ENCODE measurements at places on chromosomes 5 and 9. TPM values are rescaled to one million over a fixed set of nuclear protein-coding genes. Genes with fewer than 3 reads are reported as not detected.

GRCh38 chr9:137030006-137030405 lies 1.9 kb downstream of the FUT7 start:
- H3K27ac ChIP-seq = no peak overlapping the region
- H3K36me3 ChIP-seq = no peaks in the 10 kb centered on the region
- peaks cover 38% of the 10 kb centered on the region for H3K4me1 ChIP-seq
- DNase-seq = no peak
- no peaks in the 10 kb centered on the region for H3K27me3 ChIP-seq

GRCh38 chr5:126561908-126562307 lies 33.1 kb downstream of the ALDH7A1 start:
- H3K27me3 ChIP-seq = no peaks in the 10 kb centered on the region
- no peak overlapping the region for H3K4me3 ChIP-seq
- H3K36me3 ChIP-seq = peaks cover 29% of the 10 kb centered on the region
- DNase-seq = no peak
- no peaks in the 10 kb centered on the region for H3K4me1 ChIP-seq

DNA sequence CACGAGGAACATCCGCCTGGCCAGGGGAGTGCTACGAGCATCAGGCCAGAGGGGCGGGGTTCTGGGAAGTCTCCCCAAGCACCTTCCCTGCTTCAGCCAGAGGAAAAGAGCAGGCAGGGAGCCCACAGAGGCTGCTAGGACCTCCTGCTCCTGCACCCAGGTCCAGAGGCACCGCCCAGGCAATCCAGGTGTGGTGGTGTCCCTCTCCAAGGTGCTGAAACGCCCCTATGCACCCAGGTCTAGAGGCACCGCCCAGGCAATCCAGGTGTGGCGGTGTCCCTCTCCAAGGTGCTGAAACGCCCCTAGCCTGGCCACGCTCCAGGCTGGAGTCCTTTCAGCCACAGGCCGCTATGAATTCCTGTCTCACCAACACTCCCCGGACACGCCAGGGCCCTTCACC lies 10.7 kb upstream of the UBAC1 start:
- H3K4me3 ChIP-seq = no peak overlapping the region
- H3K36me3 ChIP-seq = no peaks in the 10 kb centered on the region
- H3K27me3 ChIP-seq = peaks cover 18% of the 10 kb centered on the region
- no peaks in the 10 kb centered on the region for H3K4me1 ChIP-seq
- no peak overlapping the region for H3K27ac ChIP-seq

GRCh38 chr5:144032375-144032774 lies 138.1 kb downstream of the YIPF5 start:
- DNase-seq = peak; percentile 6
- H3K4me1 ChIP-seq = no peaks in the 10 kb centered on the region
- H3K36me3 ChIP-seq = no peaks in the 10 kb centered on the region
- H3K4me3 ChIP-seq = no peak overlapping the region

- no peaks in the 10 kb centered on the region for H3K27me3 ChIP-seq
- DNase-seq = no peak
- H3K4me1 ChIP-seq = no peaks in the 10 kb centered on the region
- H3K4me3 ChIP-seq = no peak overlapping the region
These were observed 12.2 kb upstream of the SPATA31D1 start for GRCh38 chr9:81976351-81976750.

DNA sequence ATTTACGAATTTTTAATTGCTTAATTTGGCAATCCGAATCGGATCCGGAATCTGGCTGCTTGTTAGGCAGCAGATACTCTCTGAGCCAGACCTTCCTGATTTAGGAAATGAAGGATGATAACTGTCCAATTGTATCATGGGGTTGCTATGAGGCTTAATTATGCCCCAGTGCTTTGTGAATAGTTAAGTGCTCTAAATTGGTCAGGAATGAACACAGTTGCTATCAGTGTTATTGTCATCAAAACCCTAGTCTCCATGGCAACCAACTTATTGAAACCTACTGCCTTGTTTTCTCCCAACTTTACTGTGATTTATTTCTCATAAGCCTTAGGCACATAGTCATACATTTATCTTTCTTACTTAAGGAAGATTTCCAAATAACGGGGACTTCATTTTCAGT lies 47.9 kb downstream of the MAMDC2 start:
- no peak overlapping the region for H3K27ac ChIP-seq
- no peak overlapping the region for H3K4me3 ChIP-seq
- no peaks in the 10 kb centered on the region for H3K4me1 ChIP-seq
- no peak for DNase-seq
- no peaks in the 10 kb centered on the region for H3K27me3 ChIP-seq
- H3K36me3 ChIP-seq = no peaks in the 10 kb centered on the region

GRCh38 chr9:98357921-98358535 lies 102.6 kb upstream of the TBC1D2 start:
- H3K27me3 ChIP-seq = no peaks in the 10 kb centered on the region
- no peaks in the 10 kb centered on the region for H3K36me3 ChIP-seq
- no peaks in the 10 kb centered on the region for H3K4me1 ChIP-seq
- DNase-seq = no peak
- no peak overlapping the region for H3K4me3 ChIP-seq

DNA sequence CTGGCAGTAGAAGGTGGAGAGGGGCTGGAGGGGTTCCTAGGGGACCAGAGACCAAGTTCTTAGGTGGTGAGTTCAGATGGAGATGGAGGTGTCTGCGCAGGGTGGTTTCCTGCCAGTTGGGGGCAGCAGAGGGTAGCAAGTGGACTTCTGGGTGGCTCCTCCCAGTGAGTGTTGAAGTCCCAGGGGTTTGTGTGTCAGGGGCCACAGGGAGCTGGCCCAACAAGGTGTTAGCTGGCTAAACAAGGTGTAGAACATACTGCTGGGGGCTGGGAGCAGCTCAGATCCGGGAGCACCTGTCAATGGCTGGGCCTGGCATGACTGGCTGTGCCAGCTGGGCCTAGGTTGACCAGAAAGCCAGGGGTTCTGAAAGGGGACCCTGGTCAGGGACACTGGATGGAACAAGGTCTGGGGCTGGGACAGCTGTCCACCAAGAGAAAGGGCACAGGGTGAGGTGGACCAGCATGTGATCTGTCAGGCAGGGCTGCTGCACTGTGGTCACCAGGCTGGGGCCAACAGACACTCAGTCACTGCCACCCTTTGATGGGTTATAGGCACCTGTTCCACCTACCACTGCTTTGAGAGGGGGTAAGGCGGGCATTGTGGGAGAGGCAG lies 35.6 kb downstream of the DAB2IP start:
- DNase-seq = peak; percentile 66
- peaks cover 9% of the 10 kb centered on the region for H3K4me1 ChIP-seq
- H3K27ac ChIP-seq = no peak overlapping the region
- peaks cover 22% of the 10 kb centered on the region for H3K36me3 ChIP-seq

- no peaks in the 10 kb centered on the region for H3K27me3 ChIP-seq
- DNase-seq = no peak
- H3K4me1 ChIP-seq = peaks cover 5% of the 10 kb centered on the region
- H3K27ac ChIP-seq = peak overlapping the region; percentile 33
These were observed 114.1 kb downstream of the MLLT3 start for GRCh38 chr9:20508242-20508641.

GRCh38 chr9:1100945-1101344 lies 50.8 kb downstream of the DMRT2 start:
- no peak overlapping the region for H3K27ac ChIP-seq
- no peak overlapping the region for H3K4me3 ChIP-seq
- peaks cover 2% of the 10 kb centered on the region for H3K27me3 ChIP-seq

GRCh38 chr5:117588611-117589010 lies 1014.0 kb upstream of the SEMA6A start:
- H3K4me1 ChIP-seq = no peaks in the 10 kb centered on the region
- H3K27me3 ChIP-seq = no peaks in the 10 kb centered on the region
- no peaks in the 10 kb centered on the region for H3K36me3 ChIP-seq
- no peak overlapping the region for H3K4me3 ChIP-seq
- H3K27ac ChIP-seq = no peak overlapping the region
- DNase-seq = no peak

GRCh38 chr5:178293400-178293799 lies 60.8 kb upstream of the PHYKPL start:
- H3K36me3 ChIP-seq = no peaks in the 10 kb centered on the region
- DNase-seq = no peak
- no peak overlapping the region for H3K27ac ChIP-seq
- H3K27me3 ChIP-seq = peaks cover 3% of the 10 kb centered on the region

- DNase-seq = no peak
- no peak overlapping the region for H3K4me3 ChIP-seq
- no peaks in the 10 kb centered on the region for H3K4me1 ChIP-seq
These were observed 596.9 kb upstream of the CYLC2 start for GRCh38 chr9:102398205-102398604.

DNA sequence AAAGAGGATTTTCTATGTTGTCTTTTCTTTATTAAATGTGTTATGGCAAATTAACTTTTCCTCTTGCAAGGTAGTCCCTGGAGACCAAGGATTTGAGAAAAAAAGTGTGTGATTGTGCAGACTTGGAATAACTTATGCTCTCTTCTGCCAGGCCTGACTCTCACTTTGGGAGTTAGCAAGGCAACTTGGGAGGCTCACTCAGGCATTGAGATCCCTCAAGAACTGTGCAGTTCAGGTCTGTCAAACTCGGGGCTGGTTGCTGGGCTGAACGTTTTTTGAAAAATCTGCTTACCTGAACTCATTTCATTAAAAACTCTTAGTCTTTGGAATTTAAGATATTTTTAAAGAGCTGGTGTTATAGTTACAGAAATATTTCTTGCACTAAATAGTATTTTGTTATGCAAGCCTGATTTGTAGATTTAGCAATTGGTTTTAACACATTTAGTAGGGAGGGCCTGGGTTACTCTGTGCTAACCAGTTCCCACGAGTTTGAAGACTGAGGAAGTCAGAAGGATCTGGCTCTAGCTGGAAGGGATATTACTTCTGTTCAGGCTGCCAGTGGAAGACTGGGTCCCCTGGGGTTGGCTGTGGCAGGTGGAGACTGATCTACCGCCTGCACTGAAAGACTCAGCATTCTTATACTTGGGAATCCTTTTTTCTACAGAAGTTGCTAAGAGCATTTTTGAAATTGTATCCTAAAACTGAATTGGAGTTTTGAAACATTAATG lies 150.4 kb upstream of the PCSK5 start:
- H3K36me3 ChIP-seq = no peaks in the 10 kb centered on the region
- no peak overlapping the region for H3K27ac ChIP-seq
- H3K4me3 ChIP-seq = no peak overlapping the region
- H3K4me1 ChIP-seq = no peaks in the 10 kb centered on the region
- no peak for DNase-seq

- H3K4me1 ChIP-seq = no peaks in the 10 kb centered on the region
- no peaks in the 10 kb centered on the region for H3K36me3 ChIP-seq
These were observed 1654.2 kb upstream of the WWC1 start for GRCh38 chr5:166637295-166637694.

DNA sequence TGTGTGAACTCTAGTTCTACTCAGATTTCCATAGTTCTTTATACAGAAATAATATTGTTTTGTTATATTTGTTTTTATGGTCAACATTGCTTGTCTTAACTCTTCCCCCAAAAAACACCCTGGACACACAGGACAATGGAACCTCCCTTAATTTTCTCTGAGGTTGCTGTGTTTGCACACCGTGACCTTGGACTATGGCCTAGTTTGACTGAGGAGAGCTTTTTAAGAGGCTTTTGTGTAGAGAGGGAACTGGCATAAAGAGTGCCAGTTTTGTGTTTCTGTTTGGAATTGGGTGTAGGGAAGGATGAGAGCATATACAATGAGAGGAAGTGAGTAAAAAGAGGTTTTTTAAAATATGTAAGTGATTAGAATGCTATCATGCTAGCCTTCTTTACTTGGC lies 101.1 kb upstream of the MEF2C start:
- H3K27ac ChIP-seq = no peak overlapping the region
- H3K27me3 ChIP-seq = no peaks in the 10 kb centered on the region
- no peaks in the 10 kb centered on the region for H3K36me3 ChIP-seq
- no peak overlapping the region for H3K4me3 ChIP-seq
- H3K4me1 ChIP-seq = no peaks in the 10 kb centered on the region
- DNase-seq = no peak

GRCh38 chr5:76604838-76605237 lies 18.4 kb downstream of the F2RL2 start:
- no peaks in the 10 kb centered on the region for H3K36me3 ChIP-seq
- DNase-seq = peak; percentile 39
- no peaks in the 10 kb centered on the region for H3K27me3 ChIP-seq
- H3K27ac ChIP-seq = no peak overlapping the region
- no peak overlapping the region for H3K4me3 ChIP-seq

DNA sequence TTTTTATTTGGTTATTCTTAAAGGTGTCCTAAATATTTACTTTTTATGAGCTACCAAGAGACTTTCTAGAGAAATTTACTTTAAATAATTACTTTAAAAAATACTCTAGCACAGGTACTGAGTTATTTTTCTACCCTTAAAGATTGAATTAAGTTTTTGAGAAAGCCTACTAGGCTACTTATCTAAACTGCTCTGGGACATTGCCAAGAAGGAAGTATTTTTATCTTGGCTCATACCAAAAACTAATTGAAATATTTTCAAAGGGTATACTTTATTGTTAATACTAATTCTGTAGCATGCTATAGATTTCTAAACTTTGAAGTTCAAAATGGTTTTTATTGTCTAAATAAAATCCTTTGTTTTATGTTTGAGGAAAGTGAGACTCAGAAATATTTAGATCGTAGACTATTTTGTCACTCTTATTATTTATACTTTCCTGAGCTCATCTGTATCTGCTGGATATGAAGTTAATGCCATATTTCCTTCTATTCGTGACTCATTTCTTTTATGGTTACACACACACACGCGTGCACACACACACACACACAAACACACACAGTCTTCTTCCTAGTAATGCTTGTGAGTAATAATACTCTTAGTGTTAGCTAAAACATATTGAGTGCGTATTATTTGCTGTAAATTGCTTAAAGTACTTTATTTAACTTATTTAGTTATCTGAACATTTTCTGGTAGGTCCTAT lies 89.5 kb downstream of the MAN2A1 start:
- H3K27ac ChIP-seq = no peak overlapping the region
- no peaks in the 10 kb centered on the region for H3K27me3 ChIP-seq
- no peak overlapping the region for H3K4me3 ChIP-seq
- no peak for DNase-seq

- no peak overlapping the region for H3K4me3 ChIP-seq
- H3K4me1 ChIP-seq = peaks cover 9% of the 10 kb centered on the region
- no peaks in the 10 kb centered on the region for H3K27me3 ChIP-seq
These were observed 27.9 kb downstream of the FAM169A start for GRCh38 chr5:74838262-74838661.

GRCh38 chr5:143101121-143101520 lies 302.4 kb downstream of the NR3C1 start:
- DNase-seq = no peak
- no peak overlapping the region for H3K4me3 ChIP-seq
- H3K27me3 ChIP-seq = no peaks in the 10 kb centered on the region

Gene ODF2
- 27.1 TPM for polyA plus RNA-seq

Gene SEMA5A
- 11.9 TPM for polyA plus RNA-seq

Gene PIP5K1B
- polyA plus RNA-seq = 57.9 TPM

Gene TRIM36
- polyA plus RNA-seq = 2.6 TPM

Gene CDK5RAP2
- 42.0 TPM for polyA plus RNA-seq

Gene PCAT7
- 0.84 TPM for polyA plus RNA-seq

Gene IFNB1
- polyA plus RNA-seq = not detected

Gene WNT8A
- not detected for polyA plus RNA-seq

Gene PCDHGB5
- polyA plus RNA-seq = 1.8 TPM

Gene FAM169A
- polyA plus RNA-seq = 3.7 TPM

Measured in large intestine (tissue), 12 donors.